ENCODE measurements at places on chromosomes 2 and 18.

DNA sequence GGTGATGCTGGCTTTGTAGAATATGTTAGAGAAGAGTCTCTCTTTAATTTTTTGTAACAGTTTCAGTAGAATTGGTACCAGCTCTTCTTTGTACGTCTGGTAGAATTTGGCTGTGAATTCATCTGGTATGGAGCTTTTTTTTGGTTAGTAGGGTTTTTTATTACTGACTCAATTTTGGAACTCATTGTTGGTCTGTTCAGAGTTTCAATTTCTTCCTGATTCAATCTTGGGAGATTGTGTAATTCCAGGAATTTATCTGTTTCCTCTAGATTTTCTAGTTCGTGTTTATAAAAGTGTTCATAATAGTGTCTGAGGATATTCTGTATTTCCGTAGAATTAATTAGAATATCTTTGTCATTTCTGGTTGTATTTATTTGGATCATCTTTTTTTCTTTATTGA, 943.5 kb downstream of the TRIB2 start:
- no peak for DNase-seq

- DNase-seq, result no peak
Measured at GRCh38 chr2:223674998-223675609, 72.9 kb upstream of the SCG2 start.

DNA sequence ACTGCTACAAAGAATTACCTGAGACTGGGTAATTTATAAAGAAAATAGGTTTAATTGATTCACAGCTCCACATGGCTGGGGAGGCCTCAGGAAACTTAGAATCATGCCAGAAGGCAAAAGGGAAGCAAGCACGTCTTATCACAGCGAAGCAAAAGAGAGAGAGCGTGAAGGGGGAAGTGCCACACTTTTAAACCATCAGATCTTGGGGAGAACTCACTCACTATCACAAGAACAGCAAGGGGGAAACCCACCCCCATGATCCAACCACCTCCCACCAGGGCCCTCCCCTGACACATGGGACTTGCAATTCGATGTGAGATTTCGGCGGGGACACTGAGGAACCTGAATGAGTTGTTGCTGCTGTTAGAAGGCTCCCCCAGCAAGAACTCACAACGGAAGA, 220.2 kb upstream of the PIEZO2 start:
- no peak for DNase-seq

- DNase-seq, result no peak
Measured at GRCh38 chr18:48022021-48022420, 91.6 kb upstream of the SMAD2 start.

GRCh38 chr2:38430196-38430595, 53.1 kb upstream of the ATL2 start:
- no peak for DNase-seq
